A549 (cell line): ENCODE measurements at places on chromosomes 6 and 20. TPM values are rescaled to one million over a fixed set of nuclear protein-coding genes. Genes with fewer than 3 reads are reported as not detected.

DNA sequence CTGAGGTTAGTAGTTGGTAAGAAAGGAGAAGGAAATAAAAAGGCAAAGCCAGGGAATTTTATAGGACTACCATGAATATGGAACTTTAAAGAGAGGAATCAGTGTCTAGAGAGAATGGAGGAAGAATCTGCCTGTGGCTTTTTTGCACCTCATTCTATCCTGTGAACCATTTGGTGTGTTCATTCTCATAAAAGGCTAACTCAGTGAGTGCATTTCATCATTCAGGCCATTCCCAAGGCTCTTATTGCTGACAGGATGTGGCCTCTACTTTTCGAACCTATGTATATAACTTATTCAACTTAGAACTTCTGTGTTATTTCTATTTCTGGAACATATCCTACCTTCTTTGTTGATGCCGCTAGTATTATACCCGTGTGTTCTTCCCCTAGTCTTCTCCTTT is 27.1 kb downstream of the HSF2 start:
- DNase-seq, result no peak

- DNase-seq, result no peak
These were observed 95.4 kb upstream of the FOXQ1 start for GRCh38 chr6:1216488-1216974.

GRCh38 chr6:161242779-161243693 is 30.8 kb downstream of the AGPAT4 start:
- no peak for DNase-seq

DNA sequence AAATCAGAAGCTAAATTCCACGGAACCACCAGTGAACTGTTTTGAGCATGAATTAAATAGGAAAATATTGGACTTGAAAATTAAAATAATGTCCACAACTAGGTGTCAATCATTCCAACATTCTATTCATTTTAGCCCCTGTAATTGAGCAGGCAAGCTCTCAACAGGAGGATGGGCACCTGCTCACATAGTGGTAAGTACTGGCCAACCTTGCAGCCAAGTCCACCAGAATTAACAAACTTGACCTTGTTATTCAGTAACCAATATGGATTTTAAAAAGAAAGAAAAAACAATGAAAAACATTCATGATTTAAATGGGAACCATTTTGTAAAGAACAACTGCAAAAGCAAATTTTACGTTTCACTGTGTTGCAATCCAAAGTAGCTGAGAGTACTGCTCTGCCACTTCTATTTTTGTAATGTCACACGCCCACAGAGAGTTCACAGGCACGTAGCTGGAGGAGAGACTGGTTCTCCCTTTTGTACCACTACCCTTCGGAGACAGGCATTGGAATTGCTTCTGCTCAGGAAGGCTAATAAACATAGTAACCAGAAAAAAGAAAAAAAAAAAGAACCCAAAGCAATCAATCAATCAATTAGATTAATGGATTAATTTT is 75.2 kb upstream of the F13A1 start:
- no peak for DNase-seq

NPBWR2 gene
- polyA plus RNA-seq, result not detected in 3 replicates
